ENCODE measurements at places on chromosomes 6 and 20.

DNA sequence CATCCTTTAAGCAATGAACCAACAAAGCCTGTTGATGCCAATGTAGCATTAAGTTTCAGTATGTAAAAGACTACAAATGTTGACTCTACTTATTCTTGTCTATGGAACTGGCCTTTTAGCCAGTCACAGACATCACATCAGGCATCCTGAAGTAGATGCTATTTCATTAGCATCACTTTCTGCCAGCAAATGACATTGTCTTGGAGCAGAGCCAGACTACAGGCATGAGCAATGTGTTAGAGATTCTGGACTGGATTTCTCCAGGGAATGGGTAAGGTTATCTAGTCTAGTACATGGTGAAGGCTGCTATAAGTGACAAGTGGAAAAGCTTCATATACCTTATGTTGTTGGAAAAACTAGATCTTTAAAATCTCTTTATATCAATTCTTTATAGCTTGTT lies 142.9 kb downstream of the ADGRB3 start:
- no peak for DNase-seq

- no peak for DNase-seq
These were observed 44.0 kb downstream of the PAK5 start for GRCh38 chr20:9794831-9795230.

DNA sequence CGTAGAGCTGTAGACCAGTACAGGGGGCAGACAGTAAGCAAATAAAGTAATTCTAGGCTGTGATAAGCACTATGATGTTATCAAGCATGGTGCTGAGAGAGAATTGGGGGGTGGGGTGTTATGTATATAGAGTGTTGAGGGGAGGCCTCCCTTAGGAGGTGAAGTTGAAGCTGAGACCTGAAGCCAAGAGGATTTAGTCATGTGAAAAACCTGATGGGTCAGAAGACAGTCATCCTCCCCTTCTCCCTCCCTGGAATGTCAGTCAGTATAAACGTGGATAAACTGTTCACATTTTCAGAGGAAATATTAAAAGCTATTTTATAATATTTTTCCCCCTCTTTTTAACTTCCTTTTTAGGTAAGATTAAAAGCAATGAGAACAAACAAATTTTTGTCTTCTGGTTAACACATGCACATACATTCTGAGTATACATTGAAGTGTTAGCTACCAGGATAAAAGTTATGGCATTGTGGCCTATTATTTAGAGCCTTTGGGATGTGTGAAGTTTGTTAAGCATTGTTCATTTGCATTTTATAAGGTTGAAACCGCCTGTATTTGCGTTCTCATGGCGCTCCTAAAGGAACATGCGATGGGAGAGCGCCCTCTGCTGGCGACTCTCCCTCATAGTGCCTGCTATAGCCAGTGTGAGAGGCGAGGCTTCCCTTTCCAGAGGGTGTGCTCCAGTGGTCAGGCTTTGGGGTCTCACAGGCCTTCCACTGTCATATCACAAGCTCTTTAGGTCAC lies 35.4 kb upstream of the MAPK13 start:
- DNase-seq: peak; percentile 82

DNA sequence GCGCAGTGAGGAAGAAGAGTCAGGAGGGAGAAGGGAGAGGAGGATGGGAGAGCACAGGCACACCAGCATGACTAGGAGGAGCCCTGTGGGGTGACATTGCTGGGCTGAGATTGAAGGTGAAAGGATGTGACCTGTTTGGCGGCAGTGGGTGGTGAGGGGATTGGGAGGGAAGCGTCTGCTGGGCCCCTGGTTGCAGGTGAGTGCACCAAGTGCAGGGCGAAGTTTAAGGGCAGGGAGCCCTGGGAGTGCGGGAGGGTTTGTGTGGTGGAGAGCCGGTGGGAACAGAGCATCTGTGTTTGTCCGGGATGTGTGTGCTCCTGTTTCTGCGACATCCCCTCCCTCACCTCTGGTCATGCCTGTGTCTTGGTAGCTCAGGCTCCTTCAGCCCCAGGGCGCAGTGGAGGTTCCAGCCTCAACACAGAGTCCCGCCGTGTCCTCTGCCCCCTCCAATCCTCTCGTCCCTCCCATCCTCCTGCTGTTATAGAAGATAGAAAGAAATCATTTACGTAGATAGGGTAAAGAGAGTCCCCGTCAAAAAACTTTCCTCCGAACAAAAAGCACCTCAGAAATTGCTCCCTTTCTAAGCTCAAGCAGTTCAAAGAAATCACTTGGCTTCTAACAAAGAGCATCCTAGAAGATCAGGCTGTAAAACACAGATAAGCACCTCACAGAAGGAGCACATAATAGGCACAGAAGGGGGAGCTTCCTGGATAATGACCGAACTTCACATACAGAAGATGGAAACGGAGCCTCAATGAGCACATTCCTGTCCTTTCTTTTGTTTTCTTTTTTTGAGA lies 25.0 kb downstream of the ULBP1 start:
- no peak for DNase-seq

GRCh38 chr6:834190-834589 lies 141.3 kb upstream of the EXOC2 start:
- DNase-seq: no peak

DNA sequence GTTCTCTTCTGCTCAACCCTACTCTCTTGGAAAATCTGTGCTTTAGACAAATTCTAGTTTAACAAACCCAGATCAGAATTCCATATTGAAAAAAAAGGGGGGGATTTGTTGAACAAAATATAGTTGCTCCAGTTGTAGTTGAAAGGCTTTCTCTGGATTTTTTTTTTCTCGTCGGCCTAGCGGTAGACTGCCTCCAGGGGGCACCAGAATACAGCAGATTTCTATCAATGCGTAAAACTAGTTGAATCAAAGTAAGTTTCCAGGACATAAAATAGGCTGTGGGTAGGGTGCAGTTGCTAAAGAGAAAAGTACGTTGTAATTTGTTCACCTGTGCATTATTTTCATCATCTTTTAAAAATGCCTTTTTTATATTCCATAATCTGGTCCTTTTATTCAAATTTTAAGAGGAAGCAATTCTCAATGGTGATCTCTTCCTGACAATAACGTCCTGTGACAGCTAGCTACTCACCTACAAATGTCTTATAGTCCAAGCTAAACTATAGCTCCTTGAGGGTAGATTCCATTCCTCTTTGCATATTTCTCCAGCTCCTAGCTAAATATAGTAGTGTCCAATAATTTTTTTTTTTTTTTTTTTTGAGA lies 105.4 kb downstream of the PERP start:
- peak; percentile 69 for DNase-seq

- DNase-seq: no peak
These were observed 21.0 kb upstream of the PDE7B start for GRCh38 chr6:135830452-135830881.

DNA sequence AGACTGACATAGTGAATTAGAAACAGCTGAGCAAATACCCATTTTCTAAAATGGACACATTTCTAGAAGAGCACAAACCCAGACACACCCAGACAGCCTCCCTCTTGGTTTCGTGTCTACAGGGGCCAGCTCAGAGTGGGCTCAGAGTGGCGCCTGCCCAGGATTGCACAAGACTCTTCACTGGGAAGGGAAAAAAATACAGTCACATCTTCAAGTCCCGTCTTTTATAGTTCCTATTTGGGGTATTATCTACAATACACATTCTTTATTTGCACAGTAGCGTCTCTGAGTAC lies 246.1 kb upstream of the AFDN start:
- DNase-seq: no peak

DNA sequence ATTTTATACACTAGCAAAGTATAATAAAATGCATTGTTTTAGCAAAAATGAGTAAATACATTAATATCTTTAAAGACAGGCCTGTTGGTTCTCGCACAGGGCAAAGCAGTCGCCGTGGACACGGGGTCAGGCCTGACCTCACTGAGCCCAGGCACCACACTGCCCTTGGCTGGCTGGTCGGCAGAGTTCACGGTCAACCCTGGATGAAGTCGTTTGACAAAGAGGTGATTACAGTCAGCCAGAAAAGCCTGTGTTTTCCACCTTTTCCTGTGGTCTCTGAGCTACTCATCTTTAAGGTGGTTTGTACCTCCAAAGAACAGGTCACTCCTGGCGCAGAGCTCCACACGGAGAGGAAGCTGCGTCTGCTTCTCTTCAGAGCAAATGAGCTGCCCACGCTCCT lies 191.5 kb downstream of the DLL1 start:
- DNase-seq: no peak

- DNase-seq: no peak
These were observed 141.3 kb upstream of the MYLIP start for GRCh38 chr6:15987569-15987968.

DNA sequence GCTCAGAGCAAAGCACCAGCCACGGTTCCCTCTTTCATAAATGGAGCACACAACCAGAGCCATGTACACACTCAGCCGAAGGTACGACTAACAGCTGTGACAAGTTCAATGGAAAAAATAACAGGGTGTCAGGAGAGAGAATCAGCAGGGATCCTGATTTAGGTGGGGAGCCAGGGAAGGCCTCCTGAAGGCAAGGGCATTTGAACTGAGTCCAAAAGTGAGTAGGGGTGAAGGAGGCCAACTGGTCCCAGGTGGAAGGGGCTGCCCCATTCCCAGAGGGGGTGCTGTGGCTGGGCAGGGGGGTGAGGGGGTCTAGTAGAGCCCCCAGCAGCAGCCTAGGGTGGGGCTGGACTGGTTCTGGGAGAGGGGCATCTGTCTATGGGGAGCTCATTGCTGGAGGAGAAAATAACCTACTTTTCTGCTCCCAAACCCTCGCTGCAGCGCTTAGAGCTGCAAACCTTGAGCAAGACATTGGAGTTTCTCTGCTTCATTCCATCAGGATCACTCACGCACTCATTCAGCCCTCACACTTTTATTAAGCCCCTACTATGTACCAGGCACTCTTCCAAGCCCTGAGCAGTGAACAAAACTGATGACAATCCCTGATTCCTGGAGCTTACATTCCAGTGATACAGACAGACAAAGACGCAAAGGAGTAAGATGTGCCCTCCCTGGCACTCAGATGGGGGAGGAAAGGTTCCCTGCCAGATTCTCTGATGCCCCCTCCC lies 113.5 kb downstream of the TOX2 start:
- DNase-seq: no peak

All from CD4-positive, alpha-beta T cell treated with Interleukin-1 beta for 1 hour (primary cell).